ENCODE measurements at places on chromosomes 7 and 10. TPM values are rescaled to one million over a fixed set of nuclear protein-coding genes. Genes with fewer than 3 reads are reported as not detected.

The RAB11FIP2 gene
- total RNA-seq = 11.7 TPM

The NEUROG3 gene
- not detected for total RNA-seq

The AKR1C8 gene
- not detected for total RNA-seq

The LRRD1 gene
- total RNA-seq = 0.24 TPM
